Nephron progenitor cell (in vitro differentiated cells): ENCODE measurements at places on chromosomes 11 and 22.
A peak's percentile ranks its signal among the peaks of the same experiment; 100 is the strongest.

- no peak for DNase-seq
Observed at GRCh38 chr11:103619480-103619879, 417.0 kb upstream of the DDI1 start.

- DNase-seq: no peak
Observed at GRCh38 chr11:19962801-19963175, 197.5 kb downstream of the DBX1 start.

GRCh38 chr11:113376156-113376555 is 11.4 kb upstream of the ANKK1 start:
- DNase-seq: no peak

DNA sequence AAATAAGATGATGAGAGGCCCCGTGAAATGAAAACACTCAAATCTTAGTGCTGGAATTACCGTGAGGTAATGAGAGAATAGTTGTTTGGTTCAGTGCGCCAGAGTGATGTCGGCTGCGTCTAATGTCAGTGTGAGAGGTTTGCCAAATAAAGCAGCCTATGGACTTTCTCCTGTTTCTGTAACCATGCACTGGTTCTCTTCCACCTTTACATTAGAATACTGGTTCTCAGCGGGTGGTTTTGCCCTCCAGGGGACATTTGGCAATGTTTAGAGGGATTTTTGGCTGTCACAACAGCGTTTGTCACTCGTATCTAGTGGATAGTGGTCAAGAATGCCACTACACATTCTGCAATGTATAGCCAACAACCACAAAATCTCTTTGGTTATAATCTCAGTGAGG is 1.1 kb downstream of the OOSP4B start:
- DNase-seq: no peak

DNA sequence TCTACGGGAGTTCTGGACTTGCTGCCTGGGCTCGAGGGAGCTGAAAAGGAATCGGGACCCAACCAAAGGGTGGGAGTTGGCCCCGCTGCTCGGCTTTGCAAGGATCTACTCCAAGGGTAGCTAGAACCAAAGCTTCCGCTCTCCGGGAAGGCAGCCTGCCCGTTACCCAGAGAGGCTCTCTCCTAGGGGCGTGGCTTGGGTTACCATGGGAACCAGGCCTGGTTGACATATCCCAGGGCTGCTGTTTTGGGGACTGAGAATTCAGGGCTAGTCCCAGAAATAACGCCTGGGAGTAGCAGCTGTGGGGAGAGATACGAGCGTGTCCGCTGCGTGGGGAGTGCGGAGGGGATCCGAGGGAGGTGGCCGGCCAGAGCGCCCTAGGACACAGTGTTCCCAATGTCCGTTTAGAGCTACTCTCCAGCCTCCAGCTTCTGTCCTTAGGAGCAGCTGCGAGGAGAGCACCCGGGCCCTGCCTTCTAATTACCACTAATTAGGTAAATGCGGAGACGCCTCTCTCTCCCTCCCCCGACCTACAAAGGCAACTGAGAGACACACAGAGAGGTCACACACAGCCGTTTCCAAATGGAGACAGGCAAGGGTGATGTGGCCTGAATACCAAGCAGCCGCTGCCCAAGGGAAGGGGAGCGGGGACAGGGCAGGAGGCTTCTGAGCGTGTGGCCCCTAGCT is 141.6 kb upstream of the CADM1 start:
- peak; percentile 82 for DNase-seq

GRCh38 chr11:13721760-13722159 is 53.3 kb downstream of the FAR1 start:
- DNase-seq: no peak

- DNase-seq: no peak
Observed at GRCh38 chr11:126487711-126488110, 132.2 kb downstream of the ST3GAL4 start.

DNA sequence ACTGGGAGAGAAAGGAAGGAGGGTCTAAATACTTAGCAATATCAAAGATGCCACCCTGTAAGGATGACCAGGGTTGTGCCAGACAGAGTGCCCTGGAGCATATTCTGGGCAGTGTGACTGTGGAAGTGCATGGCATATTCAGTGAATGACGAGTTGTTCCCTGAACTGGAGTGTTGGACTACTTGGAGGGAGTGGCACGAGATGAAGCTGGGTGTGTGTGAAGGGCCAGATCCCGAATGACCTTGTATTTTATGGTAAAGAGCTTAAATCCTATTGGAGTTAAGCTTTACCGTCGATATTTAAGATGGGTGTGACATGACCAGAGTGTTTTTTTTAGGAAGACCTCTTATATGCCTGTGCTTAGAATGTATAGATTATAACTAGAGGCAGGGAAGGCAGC is 48.8 kb downstream of the STIM1 start:
- no peak for DNase-seq

DNA sequence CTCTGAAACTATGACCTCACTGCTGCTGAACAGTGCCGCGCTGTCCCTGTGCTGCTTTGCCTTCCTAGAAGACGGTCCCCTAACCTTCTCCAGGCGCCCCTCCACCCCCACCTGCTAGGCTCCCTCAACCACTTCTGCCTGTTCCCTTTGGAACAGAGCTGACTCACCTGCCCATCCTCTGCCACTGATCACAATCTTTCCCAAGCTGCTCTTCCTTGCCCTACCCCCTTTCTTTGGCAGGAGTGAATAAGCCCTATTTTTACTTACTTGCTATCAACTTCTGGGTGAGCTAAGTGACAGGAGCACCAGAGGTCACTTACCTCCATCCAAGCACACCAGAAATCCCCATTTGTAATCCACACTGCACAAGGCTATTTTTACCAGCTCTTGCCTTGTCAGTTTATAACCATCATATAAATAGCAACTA is 116.0 kb upstream of the BID start:
- DNase-seq: no peak

- no peak for DNase-seq
Observed at GRCh38 chr11:129143335-129143734, 48.8 kb downstream of the ARHGAP32 start.

DNA sequence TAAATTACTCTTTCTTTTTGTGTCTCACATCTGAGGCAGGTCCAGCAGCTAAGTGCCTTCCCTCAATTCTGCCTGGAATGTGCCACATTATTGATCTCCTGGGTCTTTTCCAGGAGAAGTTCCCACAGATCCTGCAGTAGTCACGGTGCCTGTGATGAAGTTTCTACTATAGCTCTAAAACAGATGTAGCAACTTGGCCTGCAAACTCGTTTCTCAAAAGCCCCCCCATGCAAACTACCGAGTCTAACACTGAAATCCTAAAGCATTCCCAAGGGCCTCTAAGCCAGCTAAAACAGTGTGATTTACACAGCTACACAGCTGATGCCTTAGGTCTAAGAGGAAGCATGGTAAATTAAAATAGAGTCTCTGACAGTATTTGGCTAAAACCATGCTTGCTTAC is 54.3 kb downstream of the DDI1 start:
- peak; percentile 10 for DNase-seq

- peak; percentile 86 for DNase-seq
Observed at GRCh38 chr11:93784145-93784934, at the start of gene MED17. MED17 (plus strand) TSS chr11:93784282; CDS start chr11:93784514, 232 bp downstream.

GRCh38 chr11:77027275-77027674 is 6.9 kb upstream of the B3GNT6 start:
- DNase-seq: no peak

DNA sequence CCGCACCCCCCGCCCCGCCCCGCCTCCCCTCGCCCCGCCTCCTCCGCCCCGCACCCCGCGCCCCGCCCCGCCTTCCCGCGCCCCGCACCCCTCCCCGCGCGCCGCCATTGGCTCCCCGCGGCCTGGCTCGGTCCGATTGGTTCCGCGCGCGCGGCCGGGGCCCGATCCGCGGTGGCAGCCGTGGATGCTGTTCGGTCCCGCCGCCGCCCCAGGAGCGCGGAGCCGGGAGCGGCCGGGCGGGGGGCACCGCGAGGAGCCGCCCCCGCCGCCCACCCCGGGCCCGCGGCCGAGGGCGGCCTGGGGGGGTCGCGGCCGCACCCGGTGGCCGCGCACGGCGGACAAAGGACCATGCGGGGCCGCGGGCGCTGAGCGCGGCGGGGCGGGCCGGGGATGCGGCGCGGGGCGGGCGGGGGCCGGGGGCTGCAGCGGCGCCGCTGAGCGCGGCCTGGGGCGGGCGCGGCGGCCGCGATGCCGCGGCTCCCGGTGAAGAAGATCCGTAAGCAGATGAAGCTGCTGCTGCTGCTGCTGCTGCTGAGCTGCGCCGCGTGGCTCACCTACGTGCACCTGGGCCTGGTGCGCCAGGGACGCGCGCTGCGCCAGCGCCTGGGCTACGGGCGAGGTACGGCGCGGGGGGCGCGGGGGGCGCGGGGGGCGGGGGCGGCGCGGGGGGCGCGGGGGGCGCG is at the start of gene B4GALNT4:
Gene B4GALNT4, plus strand, starts transcription at position 164 of the 683 bp plus-strand sequence. Its CDS starts 305 bp downstream, at position 469.
- DNase-seq: peak; percentile 75

GRCh38 chr11:26202754-26203153 is 129.2 kb upstream of the ANO3 start:
- no peak for DNase-seq

GRCh38 chr22:50282361-50283155 is 12.4 kb upstream of the MAPK11 start:
- DNase-seq: no peak

GRCh38 chr11:77075425-77075905 is 8.7 kb downstream of the CAPN5 start:
- no peak for DNase-seq

DNA sequence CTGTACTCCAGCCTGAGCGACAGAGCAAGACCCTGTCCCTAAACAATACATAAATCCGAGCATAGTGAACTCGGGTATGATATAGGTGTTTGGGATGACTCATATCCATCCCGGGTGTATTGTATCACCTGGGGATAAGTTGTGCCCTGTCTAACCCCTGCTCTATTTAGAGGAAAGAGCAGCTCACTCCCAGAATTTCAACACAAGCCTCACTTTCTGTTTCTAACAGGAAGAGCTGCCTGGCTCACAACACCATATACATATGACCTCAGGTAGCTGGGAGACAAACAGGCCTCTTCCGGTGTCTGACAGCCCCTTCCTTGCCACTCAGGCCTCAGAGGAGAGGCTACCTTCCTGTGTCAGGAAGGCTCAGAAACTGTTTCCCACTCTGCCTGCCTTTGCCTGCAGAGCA is 9.9 kb upstream of the MICALL1 start:
- no peak for DNase-seq
